ENCODE measurements at places on chromosomes 5 and 9.

DNA sequence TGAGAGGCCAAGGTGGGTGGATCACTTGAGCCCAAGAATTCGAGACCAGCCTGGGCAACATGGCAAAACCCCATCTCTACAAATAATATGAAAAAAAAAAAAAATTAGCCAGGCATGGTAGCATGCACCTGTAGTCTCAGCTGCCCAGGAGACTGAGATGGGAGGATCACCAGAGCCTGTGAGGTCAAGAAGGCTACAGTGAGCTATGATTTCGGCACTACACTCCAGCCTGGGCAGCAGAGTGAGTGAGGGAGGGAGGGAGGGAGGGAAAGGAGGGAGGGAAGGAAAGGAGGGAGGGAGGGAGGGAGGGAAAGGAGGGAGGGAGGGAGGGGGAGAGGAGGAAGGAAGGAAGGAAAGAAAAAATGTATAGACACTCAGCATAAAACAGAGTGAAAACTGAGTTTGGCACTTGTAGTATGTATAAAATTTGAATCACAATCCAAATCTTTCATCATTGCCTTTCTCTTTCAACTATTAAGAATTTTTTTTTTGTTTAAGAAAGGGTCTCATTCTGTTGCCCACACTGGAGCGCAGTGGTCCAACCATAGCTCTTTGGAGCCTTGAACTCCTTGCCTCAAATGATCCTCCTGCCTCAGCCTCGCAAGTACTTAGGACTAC is 27.8 kb downstream of the SERINC5 start:
- DNase-seq = no peak

DNA sequence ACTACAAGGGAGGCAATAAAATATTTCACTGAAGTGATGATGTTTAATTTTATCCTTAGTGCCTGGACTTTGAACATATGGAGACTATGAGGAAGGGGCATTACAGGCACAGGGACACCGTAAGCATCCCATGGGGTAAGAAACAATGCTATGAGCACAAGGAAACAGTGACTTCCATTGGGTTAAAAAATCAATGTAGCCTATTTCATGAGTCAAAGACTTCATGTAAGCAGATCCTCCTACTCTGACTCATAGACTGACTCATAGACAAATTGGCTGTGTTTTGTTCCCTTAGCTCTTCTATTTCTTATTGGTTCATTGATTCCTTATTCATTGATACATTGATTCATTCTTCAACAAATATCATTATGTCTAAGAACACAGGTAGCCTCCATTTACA is 351.0 kb downstream of the PRELID2 start:
- DNase-seq = no peak

DNA sequence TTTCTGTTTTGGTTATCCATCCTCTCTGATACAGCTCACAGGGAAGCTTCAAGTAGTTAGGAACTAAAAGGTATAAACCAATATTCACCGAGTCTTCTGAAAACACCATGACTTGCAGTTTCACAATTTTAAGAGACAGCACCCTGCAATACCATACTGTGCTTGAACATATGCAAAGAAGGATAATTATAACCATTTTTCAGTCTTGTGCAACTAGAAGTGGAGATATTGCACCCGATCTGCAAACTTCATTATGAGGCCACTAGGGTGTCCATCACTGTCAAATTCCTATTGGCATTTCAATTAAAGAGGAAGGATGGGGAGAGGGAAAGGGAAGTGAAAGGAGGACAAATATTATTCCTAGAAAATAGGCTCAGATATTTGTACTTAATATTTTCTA is 32.4 kb upstream of the CEP120 start:
- DNase-seq = no peak

- DNase-seq = no peak
These were observed 325.6 kb downstream of the PRELID2 start for GRCh38 chr5:145509336-145510136.

GRCh38 chr5:67475489-67475888 is 278.9 kb upstream of the CD180 start:
- peak; percentile 17 for DNase-seq

- peak; percentile 4 for DNase-seq
These were observed 2.6 kb upstream of the PSIP1 start for GRCh38 chr9:15513335-15513734.

- peak; percentile 63 for DNase-seq
These were observed 24.2 kb upstream of the GLRX start for GRCh38 chr5:95846554-95847260.

- DNase-seq = no peak
These were observed 29.0 kb upstream of the ENTREP1 start for GRCh38 chr9:69295872-69296552.

- DNase-seq = no peak
These were observed 173.5 kb downstream of the SLIT3 start for GRCh38 chr5:169127431-169127830.

GRCh38 chr5:150052226-150052955 is 34.0 kb downstream of the CSF1R start:
- no peak for DNase-seq

DNA sequence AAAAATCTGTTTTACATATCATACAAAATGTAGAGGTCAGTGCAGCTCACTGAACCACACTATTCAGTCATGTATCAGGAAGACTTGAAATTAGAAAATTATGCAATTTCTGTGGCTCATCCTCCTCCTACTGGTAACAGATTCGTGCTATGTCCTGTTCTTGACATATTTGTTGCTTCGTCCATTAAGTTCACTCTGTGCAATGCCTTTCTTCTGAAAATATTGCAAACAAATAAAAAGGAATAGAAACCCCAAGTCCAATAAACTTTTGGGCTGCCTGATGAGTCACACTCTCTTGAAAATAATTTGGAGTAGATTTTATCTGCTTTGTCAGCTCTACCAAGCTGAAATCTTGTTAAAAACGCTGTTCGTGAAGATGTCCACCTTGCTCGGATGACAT is 391.2 kb downstream of the RAB3C start:
- DNase-seq = no peak

- DNase-seq = no peak
These were observed 138.3 kb downstream of the PAX5 start for GRCh38 chr9:36895744-36896260.

DNA sequence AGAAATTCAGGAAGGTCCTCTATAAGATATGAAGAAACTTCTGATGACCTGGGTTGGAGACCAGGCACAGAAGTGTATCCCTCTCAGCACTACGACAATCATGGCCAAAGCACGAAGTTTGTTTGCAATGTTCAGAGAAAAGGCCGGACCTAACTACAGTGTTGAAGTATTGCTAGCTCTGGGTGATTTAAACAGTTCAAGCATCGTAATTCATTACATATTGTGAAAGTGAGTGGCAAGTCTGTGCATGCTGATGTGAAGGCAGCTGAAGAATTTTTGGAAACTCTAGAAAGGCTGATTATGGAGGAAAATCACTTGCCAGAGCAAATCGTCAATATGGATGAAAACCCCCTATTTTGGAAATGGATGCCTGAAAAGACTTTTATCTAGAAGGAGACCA is 67.2 kb upstream of the PANK3 start:
- DNase-seq = no peak

DNA sequence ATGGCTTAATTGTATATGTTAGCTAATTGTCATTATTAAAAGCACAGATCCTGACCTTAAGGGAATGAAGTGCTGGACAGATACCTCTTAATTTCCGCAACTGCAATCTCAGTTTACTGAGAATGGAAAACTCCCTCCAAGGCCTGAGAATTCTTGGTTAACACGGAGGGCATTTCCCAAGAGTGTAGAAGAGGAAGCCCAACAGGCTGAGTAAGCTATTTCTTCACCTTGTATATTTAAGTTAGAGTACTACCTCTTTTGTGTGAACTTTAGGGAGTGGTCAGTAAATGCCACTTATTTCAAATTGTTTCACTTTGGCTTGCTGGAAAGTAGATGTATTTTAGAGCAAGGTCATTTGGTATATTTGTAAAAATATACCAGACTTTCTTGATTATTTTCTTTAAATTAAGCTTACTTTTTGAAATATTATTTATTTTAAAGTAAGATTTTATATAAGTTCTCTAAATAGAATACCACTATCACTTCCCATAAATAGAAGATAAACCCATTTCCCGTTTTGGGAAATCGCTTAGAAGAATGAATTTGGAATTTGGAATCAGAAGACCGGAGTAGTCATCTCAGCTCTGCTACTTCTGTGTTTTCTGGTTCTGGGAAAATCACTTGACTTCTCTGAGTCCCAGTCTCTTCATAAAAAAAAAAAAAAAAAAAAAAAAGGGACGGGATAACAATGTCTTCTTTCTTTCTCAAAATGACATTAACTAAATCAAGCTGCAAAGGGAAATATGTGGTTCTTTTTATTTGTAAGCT is 26.0 kb upstream of the C9orf72 start:
- DNase-seq = no peak

DNA sequence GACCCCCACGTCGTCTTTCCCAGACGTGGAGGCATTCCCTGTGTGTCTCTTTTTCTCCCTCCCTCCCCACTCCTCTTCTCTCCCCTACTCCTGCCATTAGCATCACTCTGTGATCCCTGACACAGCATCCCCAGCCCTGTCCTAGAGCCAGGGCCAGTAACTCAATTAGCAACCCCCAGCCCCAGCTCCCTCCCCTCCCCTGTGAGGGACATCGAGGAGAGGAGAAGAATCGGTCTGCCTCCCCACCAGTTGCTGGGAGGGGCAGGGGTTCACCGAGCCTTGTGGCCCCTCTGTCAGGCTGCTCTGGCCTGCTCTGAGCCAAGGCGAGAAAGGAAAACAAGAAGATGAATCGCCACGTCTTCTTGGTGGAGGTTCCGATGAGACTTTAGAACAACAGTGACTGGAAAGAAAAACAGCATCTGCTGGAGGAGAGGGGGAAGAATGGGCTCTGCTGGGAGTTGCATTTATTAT is 123.1 kb downstream of the PAPPA start:
- DNase-seq = peak; percentile 28

- no peak for DNase-seq
These were observed 2.5 kb upstream of the CDK9 start for GRCh38 chr9:127783111-127784008.

DNA sequence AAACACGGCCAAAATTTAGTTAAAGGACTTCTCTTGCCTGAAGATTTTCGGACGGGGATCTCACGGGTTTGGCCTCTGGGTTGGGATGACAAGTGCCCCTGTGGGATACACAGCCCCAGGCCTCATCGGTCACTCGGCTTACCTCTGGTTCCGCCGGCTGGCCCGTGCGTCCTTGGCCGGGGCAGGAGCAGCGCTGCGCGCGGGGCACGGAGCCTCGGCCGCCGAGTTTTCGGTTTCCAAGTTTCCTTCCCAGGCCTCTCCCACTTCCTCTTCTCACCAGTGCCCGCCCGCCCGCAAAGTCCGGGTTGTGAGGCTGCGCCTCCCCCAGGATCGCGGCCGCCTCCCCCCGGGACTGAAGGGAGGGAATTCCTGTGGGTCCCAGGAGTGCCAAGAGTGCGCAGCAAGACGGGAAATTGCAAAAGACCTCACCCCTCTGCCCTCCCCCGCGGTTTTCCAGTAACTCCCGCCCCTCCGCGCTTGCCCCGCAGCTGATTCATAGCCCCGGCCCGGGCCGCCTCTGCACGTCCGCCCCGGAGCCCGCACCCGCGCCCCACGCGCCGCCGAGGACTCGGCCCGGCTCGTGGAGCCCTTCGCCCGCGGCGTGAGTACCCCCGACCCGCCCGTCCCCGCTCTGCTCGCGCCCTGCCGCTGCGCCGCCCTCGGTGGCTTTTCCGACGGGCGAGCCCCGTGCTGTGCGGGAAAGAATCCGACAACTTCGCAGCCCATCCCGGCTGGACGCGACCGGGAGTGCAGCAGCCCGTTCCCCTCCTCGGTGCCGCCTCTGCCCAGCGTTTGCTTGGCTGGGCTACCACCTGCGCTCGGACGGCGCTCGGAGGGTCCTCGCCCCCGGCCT is at the start of gene OSMR:
TSS of gene OSMR (plus strand) at position 487 of the 853 bp plus-strand sequence. CDS start 23,033 bp downstream, outside the sequence.
- peak; percentile 61 for DNase-seq

DNA sequence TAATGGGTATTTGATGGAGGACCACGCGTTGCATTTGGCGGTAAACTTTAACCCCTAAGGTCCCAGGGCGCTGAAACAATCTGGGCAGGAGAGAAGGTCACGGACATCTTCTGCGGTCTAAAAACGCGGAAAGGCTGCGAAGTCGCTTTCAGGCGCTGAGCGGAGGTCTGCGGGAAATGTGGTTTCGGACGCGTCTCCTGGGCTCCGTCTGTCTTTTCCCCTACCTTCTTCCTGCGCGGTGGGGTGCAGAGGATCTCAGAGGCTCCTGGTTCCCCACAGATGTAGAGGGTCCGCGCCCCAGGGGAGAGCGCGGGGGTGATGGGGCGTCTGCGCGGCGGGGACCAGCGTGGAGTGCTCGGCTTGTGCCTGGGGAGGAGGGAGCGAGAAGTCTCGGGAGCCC is 58.4 kb downstream of the ZNF510 start:
- peak; percentile 65 for DNase-seq

GRCh38 chr9:121620325-121620673 is 31.1 kb upstream of the DAB2IP start:
- no peak for DNase-seq

DNA sequence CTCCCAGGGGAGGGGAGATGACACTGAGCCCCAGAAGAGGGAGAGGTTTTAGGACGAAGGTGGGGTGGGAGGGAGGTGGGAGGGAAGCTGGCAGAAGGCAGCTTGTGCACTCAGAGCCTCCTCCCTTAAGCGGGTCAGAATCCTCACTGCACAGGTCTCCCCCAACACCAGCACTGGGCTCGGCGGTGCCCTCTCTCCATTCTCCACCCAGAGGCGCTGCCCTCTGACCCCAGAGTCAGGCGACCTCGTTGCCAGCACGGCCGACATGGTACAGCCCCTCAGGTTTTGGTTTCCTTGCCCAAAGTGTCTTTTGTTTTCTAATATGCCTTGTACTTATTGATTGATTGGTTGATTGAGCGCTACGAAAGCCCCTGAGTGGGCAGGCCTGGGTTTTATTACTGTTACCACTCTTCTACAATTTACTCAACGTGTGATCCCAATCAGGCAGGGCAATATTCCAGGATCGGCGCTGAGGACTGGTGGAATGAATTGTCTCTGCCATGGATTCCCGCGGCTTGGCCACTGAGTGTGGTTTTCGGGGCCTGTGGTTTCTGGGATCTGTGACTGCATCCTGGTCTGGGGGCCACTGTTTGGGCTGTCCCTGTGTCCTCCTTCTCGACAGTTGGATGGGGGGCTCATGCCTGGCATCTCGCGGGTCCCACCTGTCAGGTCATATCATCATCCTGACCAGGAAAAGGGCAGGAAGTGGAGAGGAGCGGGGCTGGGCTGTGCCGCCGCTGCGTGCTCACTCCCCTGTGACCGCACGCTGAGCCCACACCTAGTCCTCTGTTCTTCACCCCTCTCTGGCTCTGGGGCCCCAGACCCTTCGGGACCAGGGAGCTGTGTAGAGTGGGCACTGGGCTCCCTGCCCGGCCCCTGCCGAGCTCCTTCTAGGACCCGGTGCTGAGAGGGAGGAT is 9.6 kb upstream of the FCN2 start:
- DNase-seq = peak; percentile 29

GRCh38 chr5:179209359-179210150 is 135.7 kb downstream of the ADAMTS2 start:
- peak; percentile 36 for DNase-seq

- no peak for DNase-seq
These were observed 2336.0 kb upstream of the ACO1 start for GRCh38 chr9:30048396-30048795.

- no peak for DNase-seq
These were observed 125.4 kb downstream of the CDC42SE2 start for GRCh38 chr5:131389096-131389868.

- DNase-seq = no peak
These were observed 6.3 kb upstream of the DNAJB5 start for GRCh38 chr9:34983209-34983608.
